ENCODE measurements at places on chromosomes 1 and 21. TPM values are rescaled to one million over a fixed set of nuclear protein-coding genes. Genes with fewer than 3 reads are reported as not detected.
A peak's percentile ranks its signal among the peaks of the same experiment; 100 is the strongest.

- DNase-seq, result no peak
- H3K27me3 ChIP-seq, result no peaks in the 10 kb centered on the region
- peak overlapping the region; percentile 7 for H3K27ac ChIP-seq
- H3K36me3 ChIP-seq, result no peaks in the 10 kb centered on the region
These were observed 5.3 kb upstream of the PRRC2C start for GRCh38 chr1:171480035-171480434.

DNA sequence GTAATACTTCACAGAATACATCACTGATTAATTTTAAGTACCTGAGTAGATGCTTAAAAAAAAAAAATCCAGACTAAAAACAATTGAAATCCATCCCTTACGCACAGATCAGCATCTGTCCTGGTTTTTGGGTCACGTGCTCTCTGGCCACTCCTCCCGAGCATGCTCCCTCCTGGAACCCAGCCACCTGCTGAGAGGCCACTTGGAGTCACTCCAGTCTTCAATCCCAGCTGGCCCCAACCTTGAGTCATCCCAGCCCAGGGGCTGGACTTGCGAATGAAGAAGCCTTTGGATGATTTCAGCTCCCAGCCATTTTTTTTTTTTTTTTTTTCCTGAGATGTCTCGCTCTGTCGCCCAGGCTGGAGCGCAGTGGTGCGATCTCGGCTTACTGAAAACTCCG lies 8.9 kb downstream of the MAP1LC3C start:
- no peaks in the 10 kb centered on the region for H3K36me3 ChIP-seq
- no peaks in the 10 kb centered on the region for H3K27me3 ChIP-seq
- peak; percentile 44 for DNase-seq
- H3K27ac ChIP-seq, result no peak overlapping the region
- H3K4me3 ChIP-seq, result no peak overlapping the region
- H3K4me1 ChIP-seq, result no peaks in the 10 kb centered on the region

GRCh38 chr1:179002552-179003345 lies 22.9 kb upstream of the FAM20B start:
- H3K36me3 ChIP-seq, result no peaks in the 10 kb centered on the region
- DNase-seq, result peak; percentile 97
- peak overlapping the region; percentile 71 for H3K27ac ChIP-seq
- peaks cover 10% of the 10 kb centered on the region for H3K4me1 ChIP-seq
- peak overlapping the region; percentile 51 for H3K4me3 ChIP-seq

- H3K27ac ChIP-seq, result no peak overlapping the region
- H3K27me3 ChIP-seq, result no peaks in the 10 kb centered on the region
- H3K36me3 ChIP-seq, result peaks cover 7% of the 10 kb centered on the region
- H3K4me1 ChIP-seq, result no peaks in the 10 kb centered on the region
- no peak overlapping the region for H3K4me3 ChIP-seq
- no peak for DNase-seq
These were observed 9.9 kb upstream of the NDC1 start for GRCh38 chr1:53847980-53848379.

DNA sequence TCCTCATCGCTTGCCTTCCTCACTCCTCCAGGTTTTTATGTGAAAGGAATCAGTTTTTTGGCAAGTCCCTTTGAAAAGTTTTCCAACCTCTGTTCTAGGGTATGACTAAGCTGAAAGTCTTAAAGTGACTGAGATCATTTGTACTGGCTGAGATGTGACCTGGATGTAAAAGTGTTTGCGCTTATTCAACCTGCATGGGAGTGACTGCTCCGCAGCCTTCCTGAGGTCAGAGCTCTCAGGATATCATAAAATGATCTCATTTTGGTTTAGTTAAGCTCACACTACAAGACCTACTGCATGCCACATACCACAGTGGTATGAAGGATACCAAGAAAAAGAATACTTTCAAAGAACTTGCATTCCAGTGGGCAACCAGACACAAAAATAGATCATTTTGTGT lies 29.8 kb upstream of the TADA1 start:
- H3K4me1 ChIP-seq, result 0 out of 2 replicates have a peak, but pooled peaks cover 3% of the 10 kb centered on the region
- no peak for DNase-seq
- H3K4me3 ChIP-seq, result no peak overlapping the region
- H3K27me3 ChIP-seq, result no peaks in the 10 kb centered on the region
- peaks cover 2% of the 10 kb centered on the region for H3K36me3 ChIP-seq
- H3K27ac ChIP-seq, result no peak overlapping the region

The KIFAP3 gene
- total RNA-seq, result 2.2 TPM

GRCh38 chr21:44395260-44395659 lies 41.8 kb downstream of the TRPM2 start:
- no peaks in the 10 kb centered on the region for H3K4me1 ChIP-seq
- no peak for DNase-seq

DNA sequence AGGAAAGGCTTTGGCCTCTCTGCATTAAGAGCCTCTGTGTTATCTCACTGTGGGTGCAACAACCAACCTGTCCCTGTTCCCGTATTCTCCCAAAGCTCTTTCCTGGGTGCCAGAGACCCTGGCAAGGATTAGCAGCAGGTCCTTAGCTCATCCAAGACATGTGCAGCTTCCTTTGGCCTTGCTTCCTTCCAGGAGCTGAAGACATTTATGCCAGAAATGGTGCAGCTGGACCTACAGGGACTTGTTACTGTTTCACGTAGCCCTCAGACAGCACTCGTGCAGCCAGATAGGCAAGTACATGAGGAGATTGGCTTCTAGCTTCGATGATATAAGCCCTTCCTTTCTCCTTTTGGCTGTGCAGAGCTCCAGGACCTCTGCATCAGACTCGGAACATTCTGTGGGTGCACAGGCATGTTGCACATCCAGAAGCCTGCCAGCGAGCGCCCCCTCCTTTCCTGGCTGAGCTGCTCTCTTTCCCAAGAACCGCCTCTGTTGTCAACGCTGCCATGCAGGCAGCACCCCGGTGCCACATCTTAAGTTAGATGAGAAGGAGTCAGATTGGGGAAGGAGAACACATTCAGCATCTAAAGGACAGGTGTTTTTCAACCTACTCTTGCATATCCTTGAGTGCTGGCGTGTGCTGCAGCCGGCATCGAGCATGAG lies 284.5 kb upstream of the PLXNA2 start:
- no peak for DNase-seq
- no peaks in the 10 kb centered on the region for H3K36me3 ChIP-seq
- no peak overlapping the region for H3K4me3 ChIP-seq
- no peaks in the 10 kb centered on the region for H3K27me3 ChIP-seq
- H3K4me1 ChIP-seq, result peaks cover 31% of the 10 kb centered on the region
- no peak overlapping the region for H3K27ac ChIP-seq

The BMP8B gene
- total RNA-seq, result 0.82 TPM

GRCh38 chr1:225813214-225813964 lies 3.5 kb downstream of the EPHX1 start:
- no peak for DNase-seq
- H3K27me3 ChIP-seq, result peaks cover 3% of the 10 kb centered on the region
- H3K27ac ChIP-seq, result peak overlapping the region; percentile 34
- peaks cover 57% of the 10 kb centered on the region for H3K4me1 ChIP-seq
- no peak overlapping the region for H3K4me3 ChIP-seq
- H3K36me3 ChIP-seq, result peaks cover 6% of the 10 kb centered on the region

- H3K27me3 ChIP-seq, result no peaks in the 10 kb centered on the region
- H3K4me1 ChIP-seq, result 0 out of 2 replicates have a peak, but pooled peaks cover 8% of the 10 kb centered on the region
- H3K4me3 ChIP-seq, result no peak overlapping the region
- DNase-seq, result no peak
These were observed 172.4 kb downstream of the VPS13D start for GRCh38 chr1:12402159-12402673.

- H3K4me1 ChIP-seq, result peaks cover 6% of the 10 kb centered on the region
- H3K36me3 ChIP-seq, result peaks cover 2% of the 10 kb centered on the region
- no peaks in the 10 kb centered on the region for H3K27me3 ChIP-seq
- DNase-seq, result no peak
These were observed 69.6 kb downstream of the OLFML2B start for GRCh38 chr1:161954050-161954449.

GRCh38 chr1:247113094-247113497 lies 8.9 kb upstream of the ZNF669 start:
- H3K4me3 ChIP-seq, result peak overlapping the region; percentile 57
- DNase-seq, result no peak
- peaks cover 49% of the 10 kb centered on the region for H3K27me3 ChIP-seq
- no peak overlapping the region for H3K27ac ChIP-seq
- H3K4me1 ChIP-seq, result peaks cover 12% of the 10 kb centered on the region

The ASPM gene
- total RNA-seq, result 40.5 TPM

DNA sequence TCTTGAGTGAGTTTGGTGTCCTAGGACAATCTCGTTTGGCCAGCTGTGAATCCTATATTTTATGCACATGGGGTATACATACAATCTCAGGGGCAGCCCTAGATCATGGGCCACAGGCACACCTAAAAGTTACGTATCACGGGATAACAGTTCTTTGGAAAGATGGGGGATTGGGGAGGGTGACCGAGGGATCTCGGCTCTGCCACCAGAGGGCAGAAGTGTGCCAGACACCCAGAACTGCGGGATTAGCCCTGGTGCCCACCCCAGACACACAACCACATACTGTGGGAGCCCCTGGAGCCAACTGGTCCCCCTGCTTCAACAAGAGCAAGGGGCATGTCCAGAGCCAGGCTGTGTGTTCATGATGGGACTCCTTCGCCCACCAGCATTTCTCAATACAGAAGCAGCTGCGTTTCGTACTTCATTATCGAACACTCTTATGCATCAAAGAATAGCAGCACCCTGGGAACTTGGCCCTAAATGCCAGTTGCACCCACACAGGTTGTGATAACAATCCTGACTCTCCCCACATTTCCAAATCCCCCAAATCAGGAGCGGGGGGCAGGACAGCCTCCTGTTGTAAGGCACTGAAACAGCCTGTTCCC lies 37.4 kb downstream of the TMCO4 start:
- H3K27me3 ChIP-seq, result no peaks in the 10 kb centered on the region
- peaks cover 12% of the 10 kb centered on the region for H3K4me1 ChIP-seq
- no peak overlapping the region for H3K4me3 ChIP-seq
- DNase-seq, result peak; percentile 73

DNA sequence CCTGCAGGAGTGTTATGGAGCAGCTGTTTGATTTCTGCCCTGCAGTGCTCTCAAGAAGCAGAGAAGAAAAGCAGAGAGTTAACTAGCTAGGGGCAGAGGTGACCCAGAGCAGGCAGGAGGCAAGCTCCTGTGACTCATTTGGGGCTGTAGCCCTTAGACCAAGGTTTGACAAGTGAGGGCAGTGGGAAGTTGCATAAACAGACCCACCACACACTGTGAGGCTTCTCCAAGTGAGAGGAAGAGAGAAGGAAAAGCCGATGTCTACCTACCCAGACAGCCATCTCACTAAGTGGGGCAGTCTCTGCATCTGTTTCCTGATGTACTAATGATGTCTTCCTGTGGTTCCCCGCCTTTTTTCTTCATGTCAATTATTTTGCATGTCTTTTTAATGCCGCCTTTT lies 159.9 kb upstream of the NR5A2 start:
- no peak overlapping the region for H3K27ac ChIP-seq
- no peak overlapping the region for H3K4me3 ChIP-seq
- peaks cover 34% of the 10 kb centered on the region for H3K4me1 ChIP-seq
- no peaks in the 10 kb centered on the region for H3K27me3 ChIP-seq
- no peak for DNase-seq

The S100A14 gene
- total RNA-seq, result 2.1 TPM

- DNase-seq, result no peak
- no peaks in the 10 kb centered on the region for H3K36me3 ChIP-seq
- peaks cover 9% of the 10 kb centered on the region for H3K27me3 ChIP-seq
- peaks cover 33% of the 10 kb centered on the region for H3K4me1 ChIP-seq
- no peak overlapping the region for H3K4me3 ChIP-seq
These were observed 1.4 kb downstream of the TPM3 start for GRCh38 chr1:154190550-154190949.

DNA sequence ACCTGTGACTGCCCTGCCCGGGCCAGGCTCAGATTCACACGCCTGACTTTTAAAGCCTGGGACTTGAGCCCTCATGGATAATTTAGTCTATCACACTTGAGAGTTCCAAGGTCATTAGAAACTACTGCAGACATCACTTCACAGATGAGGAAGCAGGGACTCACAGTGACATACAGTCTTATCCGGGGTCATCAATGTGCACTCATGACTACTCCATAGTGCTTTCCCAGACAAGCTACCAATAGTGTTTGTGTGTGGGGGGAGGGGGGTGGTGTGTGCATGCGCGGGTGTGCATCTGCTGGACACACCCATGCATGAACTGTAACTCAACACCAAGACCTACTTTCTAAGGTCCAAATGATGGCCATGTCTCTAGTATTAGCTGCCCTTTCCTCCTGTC lies 16.1 kb upstream of the SLC5A9 start:
- H3K4me3 ChIP-seq, result no peak overlapping the region
- no peak for DNase-seq
- H3K36me3 ChIP-seq, result no peaks in the 10 kb centered on the region
- H3K27ac ChIP-seq, result no peak overlapping the region
- H3K27me3 ChIP-seq, result no peaks in the 10 kb centered on the region
- H3K4me1 ChIP-seq, result peaks cover 40% of the 10 kb centered on the region

GRCh38 chr1:230427981-230428380 lies 1.8 kb upstream of the PGBD5 start:
- H3K4me3 ChIP-seq, result peak overlapping the region; percentile 68
- H3K4me1 ChIP-seq, result peaks cover 38% of the 10 kb centered on the region
- no peaks in the 10 kb centered on the region for H3K36me3 ChIP-seq
- H3K27me3 ChIP-seq, result peaks cover 17% of the 10 kb centered on the region
- H3K27ac ChIP-seq, result peak overlapping the region; percentile 91

GRCh38 chr21:23452384-23453083 lies 2154.7 kb downstream of the MRPL39 start:
- DNase-seq, result peak; percentile 73
- no peaks in the 10 kb centered on the region for H3K4me1 ChIP-seq
- no peaks in the 10 kb centered on the region for H3K36me3 ChIP-seq
- H3K27ac ChIP-seq, result no peak overlapping the region
- H3K4me3 ChIP-seq, result peak overlapping the region; percentile 50
- no peaks in the 10 kb centered on the region for H3K27me3 ChIP-seq

GRCh38 chr1:150365941-150366340 lies 2.0 kb downstream of the RPRD2 start:
- peaks cover 4% of the 10 kb centered on the region for H3K27me3 ChIP-seq
- H3K4me1 ChIP-seq, result peaks cover 29% of the 10 kb centered on the region
- H3K27ac ChIP-seq, result peak overlapping the region; percentile 42
- peaks cover 11% of the 10 kb centered on the region for H3K36me3 ChIP-seq
- peak overlapping the region; percentile 99 for H3K4me3 ChIP-seq

- H3K27ac ChIP-seq, result no peak overlapping the region
- no peaks in the 10 kb centered on the region for H3K36me3 ChIP-seq
- H3K4me3 ChIP-seq, result no peak overlapping the region
- no peaks in the 10 kb centered on the region for H3K4me1 ChIP-seq
These were observed 37.3 kb upstream of the IL10 start for GRCh38 chr1:206809504-206810084.

DNA sequence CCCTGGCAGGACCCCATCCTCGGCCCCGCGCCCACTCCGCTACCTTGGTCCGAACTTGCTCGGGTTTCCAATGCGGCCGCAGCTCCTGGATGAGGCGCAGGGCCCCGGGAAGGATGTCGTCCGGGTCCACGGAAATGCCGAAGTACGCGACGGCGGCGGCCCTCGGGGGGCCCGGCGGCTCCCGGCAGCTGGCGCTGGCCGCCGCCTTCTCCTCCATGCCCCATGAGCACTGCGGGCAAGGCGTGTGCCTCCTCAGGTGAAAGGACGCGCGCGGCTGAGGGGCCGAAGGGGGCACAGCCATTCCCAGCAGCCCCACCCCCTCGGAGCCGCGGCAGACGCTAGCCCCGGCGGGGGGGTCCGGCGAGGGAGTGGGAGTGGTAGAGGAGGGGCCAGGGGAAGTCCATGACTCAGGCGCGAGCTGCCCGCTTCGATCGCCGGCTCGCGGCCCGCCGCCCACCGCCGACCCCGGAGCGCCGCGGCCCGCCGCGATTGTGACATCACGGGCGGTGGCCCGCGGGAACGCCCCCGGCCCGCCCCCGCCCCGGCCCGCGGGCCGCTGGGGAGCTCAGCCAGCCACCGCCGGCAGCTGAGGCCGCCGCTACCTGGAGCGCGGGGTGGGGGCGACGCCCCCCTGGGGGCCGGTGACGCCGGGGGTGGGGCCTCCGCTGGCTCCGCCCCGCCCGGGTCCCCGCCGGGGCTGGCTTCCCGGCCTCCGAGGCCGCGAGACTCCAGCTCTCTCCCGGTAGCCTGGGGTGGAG lies at the start of gene ETNK2:
TSS of gene ETNK2 (minus strand) at position 493 of the 758 bp plus-strand sequence. CDS start at position 301, 192 bp downstream.
- H3K4me1 ChIP-seq, result peaks cover 39% of the 10 kb centered on the region
- H3K27me3 ChIP-seq, result peaks cover 29% of the 10 kb centered on the region
- no peaks in the 10 kb centered on the region for H3K36me3 ChIP-seq

The ALG14 gene
- 1.4 TPM for total RNA-seq

The BRDT gene
- total RNA-seq, result 0.13 TPM

All from WTC11 (cell line).